ENCODE measurements at places on chromosomes 12 and 14.

DNA sequence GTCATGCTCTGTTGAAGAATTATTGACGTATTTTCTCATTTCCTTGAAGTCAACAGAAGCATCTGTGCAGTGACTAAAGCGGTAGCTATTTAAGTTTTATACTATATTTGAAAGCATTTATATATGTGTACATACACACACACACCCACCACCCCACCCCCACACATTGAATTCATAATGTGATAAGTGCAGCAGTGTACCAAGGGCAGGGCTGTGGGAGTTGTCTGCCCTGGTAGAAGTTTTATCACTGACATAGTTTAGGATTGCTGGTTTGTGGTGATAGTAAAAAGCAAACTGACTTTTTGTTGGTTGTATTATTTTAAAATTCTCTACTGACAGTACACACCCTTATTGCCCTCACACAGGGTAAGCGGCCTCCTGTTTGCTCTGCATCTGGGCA lies 39.1 kb downstream of the GAS2L3 start:
- no peak for DNase-seq

- peak; percentile 61 for DNase-seq
Observed at GRCh38 chr12:53324113-53324778, 2.8 kb upstream of the AAAS start.

- DNase-seq = no peak
Observed at GRCh38 chr14:40282196-40282595, 850.0 kb upstream of the FBXO33 start.

DNA sequence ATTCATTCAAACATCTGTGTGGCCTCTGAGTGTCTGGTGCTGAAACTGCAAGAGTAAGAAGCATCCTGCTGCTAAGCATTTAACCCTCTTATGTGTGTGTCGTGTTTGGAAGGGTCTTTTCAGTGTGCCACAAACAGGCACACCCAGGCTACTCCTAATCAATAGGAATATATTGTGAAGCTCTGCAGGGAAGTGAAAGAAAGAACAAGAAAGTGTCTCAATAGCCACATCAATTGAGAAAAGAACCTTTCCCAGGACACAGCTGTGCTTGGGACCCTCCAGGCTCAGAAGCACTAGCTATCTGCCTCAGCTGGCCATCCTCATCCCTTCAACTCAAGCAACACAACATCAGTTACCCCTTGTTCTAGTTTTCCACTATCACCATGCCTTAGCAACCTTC lies 13.4 kb upstream of the KRAS start:
- no peak for DNase-seq

GRCh38 chr12:62622177-62622576 lies 155.6 kb downstream of the MON2 start:
- no peak for DNase-seq

GRCh38 chr14:100898935-100899883 lies 4.3 kb downstream of the RTL1 start:
- no peak for DNase-seq

- no peak for DNase-seq
Observed at GRCh38 chr14:55799508-55800095, 219.6 kb downstream of the KTN1 start.

- DNase-seq = no peak
Observed at GRCh38 chr12:58882826-58883225, 37.5 kb downstream of the LRIG3 start.

DNA sequence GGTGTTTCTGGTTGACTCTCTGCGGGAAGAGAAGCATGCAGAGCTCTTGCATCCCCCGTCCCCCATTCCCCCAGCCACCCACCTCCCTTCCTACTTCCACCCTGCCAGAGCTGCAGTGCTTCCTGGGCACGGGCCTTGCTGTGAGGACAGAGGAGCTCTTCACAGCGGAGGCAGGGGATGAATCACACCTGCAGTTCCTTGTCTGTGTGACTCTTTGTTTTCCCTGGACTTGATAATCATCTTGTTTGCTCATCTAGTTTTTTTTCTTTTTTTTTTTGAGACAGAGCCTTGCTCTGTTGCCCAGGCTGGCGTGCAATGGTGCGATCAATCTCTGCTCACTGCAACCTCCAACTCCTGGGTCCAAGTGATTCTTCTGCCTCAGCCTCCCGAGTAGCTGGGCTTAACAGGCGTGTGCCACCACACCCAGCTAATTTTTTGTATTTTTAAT lies 27.8 kb downstream of the ANKRD9 start:
- no peak for DNase-seq

DNA sequence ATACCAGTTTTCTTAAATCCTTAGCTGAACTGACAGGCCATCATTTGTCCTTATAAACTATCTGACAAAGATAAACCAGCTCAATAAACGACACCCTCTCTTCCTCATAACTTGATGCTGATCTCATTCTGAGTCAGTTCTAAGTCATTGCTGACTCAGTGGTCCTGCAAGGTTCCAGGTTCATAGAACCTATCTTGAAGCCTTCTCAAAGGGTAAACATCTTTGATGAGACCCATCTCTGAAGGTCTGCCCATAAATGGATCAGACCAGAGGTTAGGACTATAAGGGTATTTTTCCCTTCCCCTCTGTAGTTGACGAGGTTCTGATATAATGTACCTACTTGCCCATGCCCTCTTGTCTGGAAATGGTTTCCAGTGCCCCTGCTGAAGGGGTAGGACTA lies 11.9 kb downstream of the NAA25 start:
- peak; percentile 43 for DNase-seq

- DNase-seq = no peak
Observed at GRCh38 chr14:90049390-90049789, 12.4 kb upstream of the KCNK13 start.

DNA sequence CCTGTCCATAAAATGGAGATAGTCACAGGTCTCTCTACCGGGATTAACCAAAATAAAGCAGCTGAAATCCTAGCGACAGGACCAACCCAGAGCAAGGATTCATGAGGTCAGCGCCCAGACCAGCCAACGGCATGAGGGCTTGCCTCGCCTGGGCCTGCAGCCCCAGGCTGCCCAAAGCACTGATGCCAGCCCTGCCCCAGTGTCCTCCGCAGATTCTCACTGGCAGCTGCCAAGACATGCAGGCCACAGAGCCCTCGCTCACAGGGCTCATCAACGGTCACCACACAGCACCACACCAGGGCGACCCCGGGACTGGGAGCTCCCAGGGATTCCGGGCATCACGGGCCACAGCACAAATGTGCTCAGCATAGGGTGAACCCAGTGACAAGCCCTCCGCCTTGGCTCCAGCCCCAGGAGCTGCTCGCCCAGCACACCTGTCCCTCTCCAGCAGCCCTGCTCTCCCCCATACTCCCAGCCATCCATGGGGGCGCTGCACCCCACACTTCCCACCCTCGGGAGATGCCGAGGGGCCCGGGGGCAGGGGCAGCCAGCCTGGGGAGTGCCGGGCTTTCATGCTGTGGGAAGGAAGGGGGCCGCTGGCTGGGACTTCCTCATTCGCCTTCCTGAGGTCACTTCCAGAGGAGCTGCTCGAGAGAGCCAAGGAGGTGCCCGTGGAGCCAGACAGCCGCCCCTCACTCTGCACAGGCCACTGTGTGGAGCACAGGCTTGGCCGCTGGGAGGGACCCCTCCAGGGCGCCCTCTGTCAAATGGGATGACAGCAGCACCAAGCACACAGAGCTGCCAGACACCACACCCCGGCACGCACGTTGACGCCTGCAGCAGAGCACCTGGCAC lies 14.1 kb downstream of the RAB35 start:
- DNase-seq = no peak

DNA sequence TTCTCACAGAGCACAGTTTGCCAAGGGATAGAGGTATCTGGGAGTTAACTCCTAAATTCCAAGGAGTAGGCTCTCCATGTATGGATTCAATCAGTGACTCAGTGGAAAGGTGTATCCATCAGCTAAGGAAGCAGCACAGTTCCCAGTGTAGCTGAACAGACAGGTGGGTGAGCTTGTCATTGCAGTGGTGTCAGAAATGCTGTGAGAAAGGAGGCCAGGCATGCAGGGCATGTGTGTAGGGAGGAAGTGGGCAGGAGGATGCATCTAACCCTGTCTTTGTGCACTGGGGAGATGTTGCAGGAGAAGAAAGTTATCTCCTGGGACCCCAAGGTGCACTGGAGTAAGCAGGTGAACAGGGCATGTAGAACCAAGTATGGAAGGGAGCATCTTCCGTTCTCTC lies 539.0 kb downstream of the VRK1 start:
- DNase-seq = no peak

DNA sequence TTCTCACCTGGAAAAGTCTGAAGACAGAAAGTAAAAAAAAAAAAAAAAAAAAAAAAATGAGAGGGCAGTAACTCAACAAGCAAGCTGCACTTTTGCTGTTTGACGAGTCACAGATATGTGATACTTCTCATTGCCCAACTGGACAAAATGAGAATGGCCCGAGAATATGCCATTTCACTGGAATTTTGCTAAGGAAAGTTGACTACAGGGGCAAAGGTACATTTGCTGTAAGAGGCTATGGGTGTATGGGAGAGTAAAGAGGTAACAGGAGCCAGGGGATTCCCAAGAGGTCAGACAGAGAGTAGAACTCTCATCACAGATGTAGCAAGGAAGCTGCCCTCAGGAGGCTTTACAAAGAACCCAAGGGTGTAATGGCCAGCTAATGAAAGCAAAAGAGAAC lies 22.9 kb downstream of the KIF21A start:
- no peak for DNase-seq

- DNase-seq = no peak
Observed at GRCh38 chr14:103995876-103996275, 53.5 kb upstream of the RD3L start.

DNA sequence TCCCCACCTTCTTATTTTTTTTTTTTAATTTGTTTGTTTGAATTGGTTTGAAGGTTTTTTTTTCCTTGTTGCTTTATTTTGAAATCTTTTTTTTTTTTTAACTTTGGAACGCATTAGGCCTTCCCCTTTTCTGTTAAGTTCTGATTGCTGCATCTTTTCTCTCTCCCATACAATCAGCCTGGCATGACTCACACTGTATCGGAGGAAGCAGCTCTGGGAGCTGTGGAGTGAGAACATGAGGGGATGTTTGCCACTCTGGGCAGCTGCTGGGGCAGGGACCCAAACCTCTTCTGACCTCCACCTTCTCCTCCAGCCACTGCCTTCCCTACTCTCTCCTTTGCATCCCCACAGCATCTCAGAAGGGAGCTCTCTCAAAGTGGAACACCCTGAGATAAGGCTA lies 160.3 kb upstream of the FKBP4 start:
- DNase-seq = no peak

- no peak for DNase-seq
Observed at GRCh38 chr12:33265900-33266299, 173.7 kb downstream of the SYT10 start.

DNA sequence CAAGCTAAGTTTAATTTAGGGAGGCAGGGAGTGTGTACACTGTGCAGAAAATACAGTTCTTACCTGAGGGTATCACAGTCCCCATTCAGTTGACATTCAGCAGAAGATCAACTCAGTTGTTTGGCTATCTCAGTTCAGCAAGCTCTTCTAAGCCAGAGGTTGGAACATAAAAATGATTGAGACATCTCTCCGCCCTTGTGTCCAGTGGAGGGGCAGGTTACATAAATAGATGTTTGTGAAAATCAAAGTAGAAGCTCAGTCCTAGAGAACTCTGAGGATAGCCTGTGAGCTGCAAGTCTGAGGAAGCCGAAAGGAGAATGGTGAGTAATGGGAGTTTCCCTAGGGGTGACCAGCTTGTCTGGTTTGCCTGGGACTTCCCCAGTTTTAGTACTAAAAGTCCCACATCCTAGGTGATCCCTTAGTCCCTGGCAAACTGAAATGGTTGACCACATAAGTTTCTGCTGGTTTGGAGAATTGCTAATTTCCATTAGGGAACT lies 251.4 kb upstream of the ATP2B1 start:
- peak; percentile 59 for DNase-seq

GRCh38 chr14:29529418-29529817 lies 398.2 kb downstream of the PRKD1 start:
- no peak for DNase-seq

DNA sequence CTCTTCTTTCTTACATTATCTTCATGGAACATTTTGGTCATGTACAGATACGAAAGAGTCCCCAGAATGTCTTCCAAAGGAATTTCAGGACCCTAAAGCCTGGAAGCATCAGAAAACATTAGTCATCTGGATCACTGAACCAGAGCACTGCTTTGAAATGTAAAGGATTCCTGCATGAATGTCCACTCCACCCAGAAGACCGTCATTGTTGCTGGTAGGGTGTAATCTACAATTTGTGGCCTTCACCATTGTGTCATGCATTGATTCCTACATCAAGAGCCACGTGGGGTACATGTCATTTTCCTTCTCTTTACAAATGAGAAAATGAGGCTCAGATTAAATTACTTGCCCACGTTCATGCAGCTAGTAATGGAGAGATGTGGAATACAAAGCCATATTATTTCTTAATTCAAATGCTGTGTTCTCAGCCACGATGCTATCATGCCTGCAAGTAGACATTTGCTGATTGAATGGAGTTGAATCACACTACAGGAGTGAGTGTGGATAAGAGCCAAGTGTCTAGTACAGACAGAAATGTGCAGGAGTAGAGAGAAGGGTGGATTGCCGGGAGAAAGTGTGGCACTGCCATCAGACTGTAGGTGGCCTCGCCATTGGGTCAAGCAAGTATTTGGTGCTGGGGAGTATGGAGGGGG lies 231.2 kb downstream of the C12orf75 start:
- no peak for DNase-seq

GRCh38 chr12:51005671-51006070 lies 20.5 kb downstream of the SLC11A2 start:
- no peak for DNase-seq

DNA sequence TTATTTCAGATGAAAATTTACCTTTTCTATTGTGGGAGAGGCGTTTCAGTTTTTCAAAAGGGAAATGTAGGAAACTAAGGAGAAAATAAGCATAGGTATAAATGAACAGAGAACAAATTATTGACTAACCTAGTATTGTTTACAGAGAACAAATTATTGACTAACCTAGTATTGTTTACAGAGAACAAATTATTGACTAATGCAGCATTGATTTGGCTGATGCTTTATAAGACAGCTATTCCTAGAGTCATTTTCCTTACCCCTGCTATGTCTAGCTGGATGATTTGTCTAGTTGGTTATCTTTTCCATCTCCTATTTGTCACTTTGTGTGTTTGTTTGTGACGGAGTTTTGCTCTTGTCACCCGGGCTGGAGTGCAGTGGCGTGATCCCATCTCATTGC lies 22.6 kb downstream of the TMPO start:
- no peak for DNase-seq

DNA sequence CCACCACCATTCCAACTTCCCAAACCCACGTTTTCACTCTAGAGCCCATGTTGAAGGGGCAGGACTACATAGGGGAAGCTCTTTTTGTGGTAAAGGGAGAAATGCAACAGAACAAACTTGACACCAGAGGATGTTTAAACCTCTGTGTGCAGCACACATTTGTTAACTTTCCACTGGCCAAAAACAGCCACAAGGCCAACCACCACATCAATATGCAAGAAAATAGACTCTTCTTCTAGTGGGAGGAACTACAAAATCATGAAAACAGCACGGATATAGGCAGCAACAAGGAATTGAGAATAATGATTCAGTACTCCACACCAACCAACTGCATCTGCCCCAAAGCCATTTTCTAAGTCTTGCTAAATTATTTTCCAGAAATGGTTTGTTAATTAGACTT lies 66.3 kb upstream of the CEP83 start:
- no peak for DNase-seq
